ENCODE measurements at places on chromosomes 1 and 21.

DNA sequence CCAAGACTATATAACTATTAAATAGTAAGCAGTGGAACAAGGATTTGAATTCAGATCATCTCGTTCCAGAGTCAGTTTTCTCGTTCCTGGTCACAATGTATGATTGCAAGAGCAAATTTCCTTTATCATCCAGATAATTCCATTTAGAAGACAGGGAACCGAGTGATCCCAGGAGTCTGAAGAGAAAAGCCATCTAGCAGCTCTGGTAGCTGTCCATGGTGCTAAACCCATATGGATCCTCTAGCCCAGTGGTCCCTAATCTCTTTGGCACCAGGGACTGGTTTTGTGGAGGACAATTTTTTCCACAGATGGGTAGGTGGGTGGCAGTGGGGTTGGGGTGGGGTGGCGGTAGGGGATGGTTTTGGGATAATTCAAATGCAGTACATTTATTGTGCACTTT, 229.4 kb downstream of the PTPRU start:
- DNase-seq, result no peak

DNA sequence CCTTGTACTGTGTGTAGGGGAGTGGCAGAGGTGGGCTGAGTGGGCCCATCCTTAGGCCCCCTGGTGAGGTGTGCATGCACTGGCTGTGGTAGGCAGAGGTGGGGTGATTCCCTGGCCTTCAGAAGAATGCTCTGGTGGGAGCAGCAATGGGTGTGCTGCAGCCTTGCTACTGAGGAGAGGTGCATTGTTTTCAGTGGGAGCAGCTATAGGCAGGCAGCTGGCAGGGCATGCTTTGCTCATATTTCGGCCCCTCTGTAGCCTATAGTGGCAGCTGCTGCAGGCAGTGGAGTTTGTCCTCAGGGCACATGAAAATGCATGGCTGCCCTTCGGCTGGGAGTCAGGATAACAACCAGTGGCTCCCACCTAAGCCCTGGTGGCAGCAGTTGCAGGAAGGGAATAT, 10.1 kb upstream of the KCTD3 start:
- DNase-seq, result no peak

GRCh38 chr1:33805988-33806387, 57.9 kb upstream of the HMGB4 start:
- no peak for DNase-seq

DNA sequence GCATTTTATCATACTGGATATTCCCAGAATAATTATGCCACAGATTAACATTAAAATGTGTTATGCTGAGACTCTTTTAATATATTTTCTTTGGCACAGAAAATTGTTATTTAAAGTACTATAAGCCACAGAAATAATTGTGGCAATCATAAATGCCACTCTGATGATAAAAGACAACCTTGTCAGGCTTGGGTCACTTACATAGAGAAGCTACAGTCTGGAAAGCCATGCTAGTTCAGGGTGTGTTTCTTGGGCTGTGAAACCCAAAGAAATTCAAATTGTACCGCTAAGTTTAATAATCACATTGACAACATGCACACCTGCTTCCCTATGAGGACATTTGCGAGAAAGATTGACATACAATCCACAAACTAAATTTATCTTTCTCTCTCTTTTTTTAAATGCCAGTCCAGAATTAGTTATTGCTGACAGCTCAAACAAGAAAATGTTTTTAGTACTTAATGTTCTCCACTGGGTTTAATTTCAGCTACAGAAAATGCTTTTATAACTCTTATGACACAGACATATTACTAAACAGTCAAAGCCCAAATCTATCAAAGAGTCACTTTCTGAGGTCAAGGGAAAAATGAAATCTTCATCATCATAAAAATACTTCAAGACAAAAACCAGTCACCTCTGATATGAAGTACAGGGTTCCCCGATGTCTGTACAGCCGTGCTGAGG, 38.7 kb downstream of the TTC13 start:
- DNase-seq, result no peak

GRCh38 chr1:14713077-14713476, 114.6 kb downstream of the KAZN start:
- DNase-seq, result no peak

- no peak for DNase-seq
Measured at GRCh38 chr21:44291078-44291935, 5.6 kb downstream of the AIRE start.

DNA sequence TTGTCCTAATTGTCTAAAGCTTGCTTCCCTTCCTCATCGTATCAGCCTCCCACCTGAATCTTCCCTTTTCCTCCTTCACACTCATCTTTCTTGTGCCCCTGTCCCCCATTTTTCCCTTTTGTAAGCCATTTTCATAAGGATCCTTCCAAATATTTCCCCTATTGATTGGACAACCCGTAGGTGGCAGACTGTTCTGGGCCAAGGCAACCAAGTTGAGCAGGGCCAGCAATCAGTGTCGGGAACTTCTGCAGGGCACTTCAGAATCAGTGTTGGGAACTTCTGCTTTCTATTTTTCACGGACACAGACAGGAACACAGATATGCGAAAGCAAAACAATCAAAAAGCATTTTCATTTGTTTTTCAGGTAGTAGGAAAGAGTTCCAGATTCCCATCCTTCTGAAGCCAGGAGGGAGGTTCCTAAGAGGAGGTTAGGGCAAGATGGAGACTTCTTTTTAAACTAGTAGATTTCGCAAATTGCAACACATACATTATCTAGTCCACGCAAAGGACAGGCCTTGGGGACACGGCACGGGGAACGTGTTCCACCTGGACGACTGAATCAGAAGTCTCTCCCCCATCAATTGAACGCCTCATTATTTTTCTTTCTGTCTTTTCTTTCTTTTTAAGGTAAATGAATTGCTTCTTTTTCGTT, 691 bp upstream of the MPZL1 start:
- DNase-seq, result peak; percentile 50

DNA sequence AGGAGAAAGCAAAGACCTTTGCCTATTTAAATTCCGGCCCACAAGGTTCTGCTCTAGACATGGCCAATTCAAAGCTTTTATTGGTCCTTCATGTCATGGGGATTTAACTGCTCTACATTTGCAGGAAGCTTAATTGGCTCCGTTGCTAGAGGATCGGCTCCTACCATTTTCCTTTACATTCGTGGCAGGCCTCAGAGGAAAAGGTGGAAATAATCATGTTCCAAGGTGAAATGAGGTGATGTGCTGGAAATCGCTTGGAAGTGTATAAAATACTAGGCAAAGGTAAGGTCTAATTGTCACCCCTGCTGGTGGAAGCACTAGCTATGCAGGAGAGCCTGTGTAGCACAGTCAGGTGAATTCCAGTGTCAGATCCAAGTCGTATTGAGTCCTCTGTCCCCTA, 55.5 kb downstream of the ATP1A1 start:
- DNase-seq, result no peak

DNA sequence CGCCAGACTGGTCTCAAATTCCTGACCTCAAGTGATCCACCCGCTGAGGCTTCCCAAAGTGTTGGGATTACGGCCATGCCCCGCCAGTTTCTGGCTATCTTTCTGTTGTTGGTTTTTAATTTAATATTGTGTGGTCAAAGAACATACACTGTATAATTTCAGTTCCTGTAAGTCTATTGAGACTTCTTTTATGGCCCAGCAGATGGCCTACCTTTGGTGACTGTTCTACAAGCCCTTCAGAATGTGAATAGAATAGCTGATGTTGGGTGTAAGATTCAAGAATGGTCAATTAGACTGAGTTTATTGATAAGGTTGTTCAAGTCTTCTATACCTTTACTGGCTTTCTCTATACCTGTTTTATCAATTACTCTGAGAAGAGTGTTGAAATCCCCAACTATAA, 10.7 kb downstream of the HES2 start:
- no peak for DNase-seq

DNA sequence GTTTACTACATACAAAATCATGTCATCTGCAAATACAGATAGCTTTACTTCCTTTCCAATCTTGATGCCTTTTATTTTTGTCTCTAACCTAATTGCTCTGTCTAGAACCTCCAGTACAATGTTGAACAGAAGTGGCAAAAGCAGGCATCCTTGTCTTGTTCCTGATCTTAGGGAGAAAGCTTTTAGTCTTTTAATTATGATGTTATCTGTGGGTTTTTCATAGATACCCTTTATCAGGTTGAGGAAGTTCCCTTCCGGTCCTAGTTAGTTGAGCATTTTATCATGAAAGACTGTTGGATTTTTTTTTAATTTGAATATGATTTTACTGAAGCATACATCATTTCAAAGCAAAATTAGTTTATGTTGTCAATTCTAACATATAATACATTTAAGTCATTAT, 45.7 kb upstream of the DISC1 start:
- DNase-seq, result no peak

DNA sequence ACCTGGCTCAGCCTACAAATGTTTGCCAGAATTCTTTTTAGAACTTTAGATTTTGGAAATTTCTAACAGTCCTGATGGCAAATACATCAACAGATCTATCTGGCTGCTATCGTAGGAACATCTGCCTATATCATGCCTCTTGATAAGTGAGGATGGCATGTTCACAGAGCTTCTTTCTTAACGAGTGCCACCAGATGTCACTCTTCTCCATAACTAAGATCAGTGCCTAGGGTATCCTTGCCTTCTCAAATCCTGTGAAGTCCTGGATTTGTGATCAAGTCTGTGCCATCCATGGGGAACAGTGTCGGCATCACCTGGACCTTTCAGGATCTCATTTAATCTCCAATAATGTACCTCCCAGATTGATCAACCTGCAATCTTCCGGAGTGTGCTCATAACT, 36.5 kb upstream of the CD5L start:
- peak; percentile 75 for DNase-seq

DNA sequence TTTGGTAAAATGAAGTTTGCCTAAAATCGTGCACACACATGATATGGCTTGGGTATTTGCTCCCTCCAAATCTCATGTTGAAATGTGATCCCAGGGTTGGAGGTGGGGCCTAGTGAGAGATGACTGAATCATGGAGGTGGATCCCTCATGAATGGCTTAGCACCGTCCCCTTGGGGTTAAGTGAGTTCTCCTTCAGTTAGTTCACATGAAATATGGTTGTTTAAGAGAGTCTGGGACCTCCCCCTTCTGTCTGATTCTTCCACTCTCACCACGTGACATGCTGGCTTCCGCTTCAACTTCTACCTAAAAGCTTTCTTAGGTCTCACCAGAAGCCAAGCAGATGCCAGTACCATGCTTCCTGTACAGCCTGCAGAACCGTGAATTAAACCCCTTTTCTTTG, 58.4 kb downstream of the SIPA1L2 start:
- peak; percentile 63 for DNase-seq

DNA sequence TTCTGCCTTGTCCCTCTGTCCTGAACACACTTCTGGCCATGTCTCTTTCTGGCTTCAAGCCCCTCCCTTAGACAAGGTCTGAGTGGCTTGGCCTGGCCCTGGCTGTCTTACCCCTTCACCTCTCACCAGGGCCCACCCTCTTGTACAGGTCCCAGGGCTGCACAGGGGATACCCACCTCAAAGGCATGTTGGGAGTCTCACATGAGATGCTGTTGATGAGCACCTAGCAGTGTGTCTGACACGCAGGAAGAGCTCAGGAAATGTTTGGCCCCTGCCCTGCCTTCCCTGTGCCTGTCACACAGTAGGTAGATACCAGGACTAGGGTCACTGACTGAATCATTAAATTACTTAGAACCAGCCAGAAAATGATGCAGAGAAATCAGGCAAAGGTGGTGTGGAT, 16.6 kb downstream of the ZNF362 start:
- DNase-seq, result no peak

DNA sequence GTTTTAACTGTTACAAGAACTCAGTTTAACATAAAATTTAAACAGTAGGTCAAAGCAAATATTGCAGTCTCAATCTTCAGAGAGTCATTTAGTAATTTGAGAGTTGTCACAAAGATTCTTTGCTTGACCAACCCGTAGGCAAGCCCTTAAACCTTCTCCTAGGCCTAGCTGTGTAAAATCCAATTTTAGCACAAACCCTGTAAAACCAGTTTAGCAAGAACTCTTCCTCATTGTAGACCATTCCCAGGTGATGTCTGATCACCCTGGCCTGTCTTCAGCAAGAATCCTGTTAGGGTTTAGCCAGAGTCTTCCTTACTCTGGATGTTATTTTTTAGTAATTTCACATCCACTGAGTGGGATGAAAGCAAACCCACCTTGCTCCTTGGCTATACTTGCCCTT, 30.1 kb downstream of the LRIG2 start:
- no peak for DNase-seq

DNA sequence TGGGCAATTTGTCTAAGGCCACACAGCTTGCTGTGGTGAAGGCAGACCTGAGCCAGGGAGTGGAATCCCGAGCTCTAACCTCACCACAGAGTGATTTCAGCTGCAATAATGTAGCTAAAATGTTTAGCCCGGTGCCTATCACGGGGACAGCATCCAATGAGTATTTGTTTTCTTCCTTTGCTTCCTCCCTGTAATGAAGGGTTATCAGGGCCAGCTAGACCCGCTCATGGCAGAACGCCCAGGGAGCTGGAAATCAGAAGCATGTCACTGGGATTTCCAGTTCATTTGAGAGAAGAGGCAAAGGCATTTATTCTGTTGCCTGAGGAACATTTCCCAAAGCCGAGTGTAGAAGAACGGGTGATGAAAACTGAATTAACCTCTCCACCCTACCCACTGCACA, 183.1 kb downstream of the ZSCAN20 start:
- DNase-seq, result no peak

- DNase-seq, result no peak
Measured at GRCh38 chr1:12177999-12178441, 11.2 kb downstream of the TNFRSF1B start.

GRCh38 chr1:8476006-8476405, 158.1 kb downstream of the SLC45A1 start:
- no peak for DNase-seq

DNA sequence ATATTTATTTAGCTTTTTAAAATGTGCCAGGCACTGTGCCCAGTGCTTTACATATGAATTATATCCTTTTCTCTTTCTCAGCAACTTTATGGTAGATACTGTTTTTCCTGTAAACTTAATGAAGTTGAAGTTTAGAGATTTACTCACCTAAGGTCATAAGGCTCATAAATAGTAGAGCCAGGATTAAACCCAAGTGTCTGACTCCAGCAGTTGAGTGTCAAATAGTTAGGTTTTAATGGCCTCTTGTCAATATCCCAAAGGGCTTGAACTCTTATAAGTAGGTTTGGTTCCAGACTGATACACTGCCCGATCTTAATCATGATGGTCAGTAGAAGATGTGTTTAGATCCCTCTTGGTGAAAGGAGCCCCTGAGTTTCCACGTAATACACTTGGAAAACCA, 37.8 kb downstream of the RABGAP1L start:
- no peak for DNase-seq

DNA sequence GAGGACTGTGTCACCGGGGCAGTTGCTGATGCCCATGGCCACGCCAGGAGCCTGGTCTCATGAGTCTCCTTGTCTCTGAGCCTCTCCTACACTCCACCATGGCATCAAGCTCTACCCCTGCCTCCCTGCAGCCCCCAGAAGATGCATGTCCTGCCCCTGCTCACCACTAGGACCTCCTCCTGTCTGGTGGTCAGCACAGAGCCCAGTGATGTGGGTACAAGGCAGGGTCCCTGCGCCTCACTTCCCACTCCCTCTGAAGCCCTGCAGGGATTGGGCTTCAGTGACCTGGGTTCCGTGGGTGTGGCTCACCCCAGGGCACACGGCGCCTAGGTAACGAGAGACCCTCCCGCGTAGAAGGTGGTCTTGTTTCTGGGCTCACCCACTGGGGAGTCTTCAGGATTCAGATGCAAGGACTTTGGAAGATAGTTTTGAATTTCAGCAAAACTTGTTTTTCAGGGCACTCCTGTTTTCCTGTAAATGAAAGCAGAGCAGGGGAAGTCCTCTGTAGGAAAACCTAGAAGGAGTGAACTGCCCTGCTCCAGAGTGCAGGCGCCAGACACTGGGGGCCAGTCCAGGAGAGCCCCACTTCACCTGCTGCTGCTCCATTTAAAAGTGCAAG, 2.8 kb downstream of the COL18A1 start:
- DNase-seq, result no peak
